Natural killer cell treated with Interleukin-12 subunit alpha and Interleukin-12 subunit beta and Interleukin-15 and Interleukin-18, amount 100 ng/mL, for 72 hours (primary cell): ENCODE measurements at places on chromosomes 5 and 9. TPM values are rescaled to one million over a fixed set of nuclear protein-coding genes. Genes with fewer than 3 reads are reported as not detected.

The GADD45G gene
- total RNA-seq = 24.3 TPM

The PCDHAC2 gene
- not detected for total RNA-seq

The UBAC1 gene
- total RNA-seq = 28.9 TPM

The CXXC5 gene
- 9.0 TPM for total RNA-seq

The MFAP3 gene
- 30.1 TPM for total RNA-seq

The TMEM174 gene
- not detected for total RNA-seq

The ARHGEF37 gene
- total RNA-seq = not detected

The RLN2 gene
- total RNA-seq = not detected

The KCNV2 gene
- not detected for total RNA-seq

The PCDHGB4 gene
- 0.39 TPM for total RNA-seq

The RAD50 gene
- 41.8 TPM for total RNA-seq

The SPATA6L gene
- 0.78 TPM for total RNA-seq
